ENCODE measurements at places on chromosomes 1 and 21.

DNA sequence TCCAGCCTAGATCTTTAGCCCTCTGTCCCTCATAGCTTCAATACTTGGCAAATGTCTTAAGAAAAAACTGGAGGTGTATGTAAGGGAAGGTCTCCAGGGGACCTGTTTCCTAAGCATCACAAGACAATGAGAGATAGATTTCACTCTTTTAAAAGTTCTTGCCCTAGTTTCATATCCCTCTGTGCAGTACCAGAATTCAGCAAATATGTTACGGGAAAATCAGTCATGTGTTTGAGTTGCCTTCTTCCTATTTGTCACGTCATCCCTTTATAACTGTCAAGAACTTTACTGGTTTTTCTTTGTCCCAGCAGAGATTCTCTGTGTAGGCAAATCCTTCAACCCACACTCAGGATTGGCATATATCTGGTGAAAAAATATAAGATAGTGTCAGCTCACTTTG lies 32.3 kb downstream of the DNASE2B start:
- DNase-seq: no peak

DNA sequence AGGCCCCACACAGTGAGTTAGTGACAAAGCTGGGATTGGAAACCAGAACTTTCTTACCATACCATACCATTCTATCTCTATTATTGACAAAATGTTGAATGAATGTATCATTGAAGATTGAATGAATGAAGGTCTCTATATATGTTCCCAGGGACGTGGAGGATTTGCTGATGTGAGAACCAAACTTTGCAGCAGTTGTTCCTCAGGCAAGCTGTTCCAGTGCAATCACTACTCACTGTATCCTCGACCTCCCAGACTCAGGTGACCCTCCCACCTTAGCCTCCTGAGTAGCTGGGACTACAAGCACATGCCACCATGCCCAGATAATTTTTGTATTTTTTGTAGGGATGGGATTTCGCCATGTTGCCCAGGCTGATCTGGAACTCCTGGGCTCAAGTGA lies 11.6 kb upstream of the LIN28A start:
- no peak for DNase-seq

DNA sequence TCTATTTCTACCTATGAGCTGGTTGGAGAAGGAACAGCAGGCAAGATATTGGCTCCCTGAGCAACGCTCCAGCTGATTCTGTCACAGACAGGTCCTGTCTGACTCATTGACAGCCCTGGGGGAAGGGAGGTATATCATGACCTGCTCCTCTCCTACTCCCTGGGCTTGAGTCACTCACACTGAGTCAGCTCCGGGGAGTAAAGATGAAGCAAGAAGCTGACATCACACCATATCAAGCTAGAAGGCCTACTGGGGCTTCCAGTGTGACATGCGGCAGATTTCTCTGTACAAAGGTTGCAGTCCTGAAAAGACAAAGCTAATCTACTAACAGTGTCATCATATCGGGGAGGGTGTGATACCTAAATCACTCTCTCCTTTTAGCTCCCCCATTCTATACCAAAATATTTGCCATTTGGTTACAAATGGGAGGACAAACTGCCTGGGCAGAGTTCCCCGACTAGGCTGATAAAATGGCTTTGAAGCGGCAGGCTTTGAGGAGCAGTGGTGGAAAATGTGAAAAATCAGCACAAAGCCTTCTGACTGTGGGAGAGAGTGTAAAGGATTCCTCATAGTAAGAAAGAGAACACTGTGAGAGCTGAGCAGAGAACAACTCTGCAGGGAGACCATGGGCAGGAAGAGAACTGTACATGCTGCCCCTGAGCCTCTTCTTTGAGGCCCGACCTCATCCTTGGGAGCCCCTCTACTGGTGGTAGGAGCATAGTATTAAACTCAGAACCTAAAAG lies 15.5 kb downstream of the PI4KB start:
- DNase-seq: no peak

GRCh38 chr1:19390901-19391595 lies 78.9 kb downstream of the SLC66A1 start:
- DNase-seq: no peak

DNA sequence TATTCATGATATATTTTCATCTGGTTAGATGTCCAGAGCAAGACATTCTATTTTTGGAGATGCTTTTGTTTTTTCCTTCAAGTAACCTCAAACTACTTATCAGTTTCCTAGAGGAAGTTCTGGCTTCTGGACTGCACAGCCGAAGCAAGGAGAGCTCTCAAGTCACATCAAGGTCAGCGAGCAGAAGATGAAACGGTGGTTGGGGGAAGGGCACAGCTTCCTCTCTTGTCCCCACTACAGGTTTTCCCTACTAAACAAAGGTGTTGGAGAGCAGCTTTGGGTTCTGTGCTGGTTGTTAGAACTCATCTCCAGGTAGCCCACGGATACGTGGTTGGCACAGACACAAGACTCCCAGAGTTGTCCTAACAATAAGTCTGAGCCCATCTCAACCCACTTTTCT lies 5.1 kb upstream of the PLEKHO1 start:
- no peak for DNase-seq

- peak; percentile 16 for DNase-seq
These were observed 884 bp downstream of the PHACTR4 start for GRCh38 chr1:28370239-28371009.

GRCh38 chr1:156492013-156492590 lies 8.5 kb downstream of the MEF2D start:
- DNase-seq: no peak

DNA sequence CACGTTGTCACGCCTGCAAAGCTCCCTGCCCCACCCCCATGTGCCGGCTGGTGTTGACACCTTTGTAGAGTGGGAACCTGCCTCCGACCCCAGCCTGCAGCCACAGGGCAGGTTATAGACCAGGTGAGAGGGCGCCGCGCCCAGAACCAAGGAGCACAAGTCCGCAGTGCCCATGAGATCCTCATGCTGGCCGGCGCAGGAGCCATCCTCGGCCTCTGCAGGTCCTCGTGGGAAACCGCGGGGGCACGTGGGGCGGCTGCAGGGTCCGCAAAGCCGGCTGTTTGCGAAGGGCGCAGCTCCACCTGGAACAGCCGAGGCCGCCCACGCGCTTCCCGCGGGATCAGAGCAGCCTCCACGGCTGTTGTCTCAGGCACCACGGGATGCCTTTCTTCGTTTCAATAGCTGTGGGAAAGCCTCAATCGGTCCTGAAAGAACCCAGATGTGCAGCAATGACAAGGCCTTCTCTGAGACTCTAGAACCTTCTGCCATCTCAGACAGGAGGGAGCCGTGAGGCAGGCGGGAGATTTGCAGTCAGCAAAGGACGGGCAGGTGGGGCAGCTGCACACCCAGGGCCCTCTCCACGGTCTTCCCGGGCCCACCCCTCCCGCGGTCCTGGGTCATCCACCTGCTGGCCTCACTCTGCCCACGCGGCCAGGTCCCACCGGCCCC lies 29.9 kb downstream of the POFUT2 start:
- DNase-seq: no peak

GRCh38 chr1:100597061-100597741 lies 59.3 kb downstream of the GPR88 start:
- no peak for DNase-seq

DNA sequence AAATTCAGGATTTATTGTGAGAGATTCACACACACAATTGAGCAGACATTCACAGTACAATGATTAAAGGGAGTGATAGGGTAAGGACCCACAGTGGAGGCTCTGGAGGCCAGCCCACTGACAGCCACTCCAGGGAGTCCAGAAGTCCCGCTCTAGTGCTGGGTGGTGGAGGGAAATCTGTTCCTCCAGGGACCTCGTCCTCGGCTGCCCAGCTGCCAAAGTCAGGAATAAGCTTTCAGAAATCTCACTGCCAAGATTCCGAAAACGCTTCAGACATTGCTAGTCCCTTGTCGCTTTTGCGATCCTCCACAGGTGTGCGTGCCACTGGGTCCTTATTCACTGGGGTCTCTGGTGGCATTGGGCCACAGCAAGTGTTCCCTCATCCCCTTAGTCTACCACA lies 2.3 kb downstream of the MX1 start:
- DNase-seq: no peak

GRCh38 chr1:100322436-100323211 lies 29.7 kb upstream of the CDC14A start:
- DNase-seq: no peak

GRCh38 chr1:12302798-12303447 lies 73.1 kb downstream of the VPS13D start:
- DNase-seq: no peak

DNA sequence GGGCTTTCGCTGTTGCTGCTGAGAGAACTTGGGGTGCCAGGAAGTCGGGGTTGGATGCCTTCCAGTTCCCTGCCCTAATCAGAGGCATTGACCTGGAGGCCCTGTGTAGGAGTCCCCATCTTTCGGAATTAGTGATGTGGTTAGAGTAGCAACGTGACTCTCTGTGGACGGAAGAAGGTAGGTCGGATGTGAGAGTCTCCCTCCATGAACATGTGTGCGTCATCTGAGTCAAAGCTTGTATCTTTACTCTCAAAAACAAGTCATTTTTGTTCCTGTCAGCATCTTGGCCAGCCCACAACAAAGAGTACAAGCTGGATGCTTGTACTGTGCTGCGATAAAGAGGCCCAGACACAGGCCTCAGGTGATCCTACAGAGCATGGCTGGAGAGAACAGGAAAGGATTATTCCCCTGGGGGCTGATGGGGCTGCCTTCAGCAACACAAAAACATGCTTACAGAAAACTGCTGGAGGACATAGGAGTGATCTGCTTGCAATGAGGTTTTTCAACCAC lies 31.0 kb upstream of the IL10 start:
- DNase-seq: no peak

DNA sequence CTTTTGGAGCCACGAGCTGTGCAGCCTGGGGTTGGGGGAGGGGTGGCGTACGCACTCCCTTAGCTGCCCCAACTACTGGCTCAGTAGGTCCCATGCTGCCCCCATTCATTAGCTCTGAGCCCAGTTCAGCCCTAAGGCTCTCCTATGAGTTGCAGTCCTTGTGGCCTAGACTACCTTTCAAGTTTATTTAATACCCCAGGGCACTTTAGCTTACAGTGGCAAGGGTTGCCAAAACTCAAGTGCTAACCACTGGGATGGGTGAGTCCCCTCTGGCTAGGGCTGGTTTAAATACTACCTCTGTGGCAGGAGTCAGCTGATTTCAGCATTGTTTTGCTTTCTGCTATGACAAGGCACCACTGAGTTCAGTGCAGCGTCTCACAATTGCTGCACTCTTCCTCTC lies 118.2 kb downstream of the ODF2L start:
- DNase-seq: no peak

- no peak for DNase-seq
These were observed 340.7 kb downstream of the ADGRL2 start for GRCh38 chr1:82141390-82141789.

GRCh38 chr1:224782281-224783000 lies 147.0 kb upstream of the DNAH14 start:
- DNase-seq: no peak

DNA sequence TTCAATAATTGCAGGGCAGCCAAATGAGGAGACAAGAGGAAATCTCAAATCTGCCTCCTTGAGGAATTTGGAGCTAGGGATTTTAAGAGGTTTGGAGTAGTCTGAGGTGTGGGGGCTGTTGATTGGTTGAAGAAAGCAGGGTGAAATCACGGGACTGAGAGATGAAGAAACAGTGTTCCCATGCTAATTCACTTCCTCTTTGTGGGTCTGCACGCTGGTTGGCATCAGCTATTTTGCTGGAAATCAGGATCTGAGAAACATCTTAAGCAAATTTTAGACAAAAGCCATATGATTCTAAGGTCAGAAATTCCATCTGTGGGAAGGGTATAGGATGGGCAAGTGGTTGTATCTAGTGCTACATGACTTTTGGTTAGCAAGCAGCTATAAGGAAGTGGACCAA lies 107.1 kb upstream of the PAXBP1 start:
- DNase-seq: no peak

- DNase-seq: no peak
These were observed 61.2 kb upstream of the ETV3 start for GRCh38 chr1:157199421-157199755.

Data from NCI-H1436 (cell line).